PC-3 (cell line): ENCODE measurements at places on chromosomes 12 and 14.

GRCh38 chr12:83040339-83040738 is 353.6 kb downstream of the TMTC2 start:
- DNase-seq: no peak

DNA sequence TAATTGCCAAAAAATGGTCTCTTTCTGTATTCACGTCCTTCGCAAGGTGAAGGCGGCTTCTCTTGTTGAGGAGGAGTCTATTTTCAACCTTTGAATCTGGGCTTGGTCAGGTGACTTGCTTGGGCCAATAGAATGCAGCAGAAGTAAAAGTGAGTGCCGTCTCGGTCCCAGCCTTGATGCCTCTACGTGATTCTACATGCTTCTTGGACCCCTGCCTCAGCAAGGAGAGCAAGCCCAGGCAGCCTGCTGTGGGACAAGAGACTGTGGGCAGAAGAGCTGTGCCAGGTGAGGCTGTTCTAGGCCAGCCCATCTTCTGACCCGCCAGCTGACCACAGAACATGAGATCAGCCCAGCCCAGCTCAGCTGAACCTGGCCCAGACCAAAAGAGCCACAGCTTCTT is 39.1 kb upstream of the CCDC63 start:
- DNase-seq: no peak

GRCh38 chr14:51006324-51006723 is 62.0 kb upstream of the PYGL start:
- no peak for DNase-seq

GRCh38 chr14:77612011-77612620 is 4.3 kb downstream of the SPTLC2 start:
- peak; percentile 52 for DNase-seq

GRCh38 chr12:49092086-49092815 is 2.4 kb downstream of the DHH start:
- peak; percentile 63 for DNase-seq

DNA sequence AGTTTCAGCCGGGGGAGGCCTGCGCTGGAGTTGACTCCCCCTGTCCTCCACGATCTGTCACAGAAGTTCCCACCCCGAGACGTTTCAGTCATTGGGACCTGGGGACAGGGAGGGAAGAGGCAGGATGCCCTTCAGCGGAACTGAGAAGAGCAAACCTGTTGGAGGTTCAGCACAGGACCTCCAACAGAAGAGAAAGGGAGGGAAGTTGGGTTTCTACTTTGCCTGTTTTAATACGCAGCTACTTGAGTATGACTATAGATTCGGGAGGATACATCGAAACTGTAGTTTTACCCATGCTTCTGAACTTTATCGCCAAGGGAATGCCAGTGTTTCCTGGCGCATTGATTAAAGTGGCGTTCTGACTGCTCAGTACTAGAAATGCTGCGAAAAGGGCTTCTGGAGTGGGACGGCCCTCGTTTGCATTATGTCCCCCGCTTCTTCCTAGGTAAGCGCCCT is 2.3 kb upstream of the DUSP6 start:
- no peak for DNase-seq

GRCh38 chr14:63795532-63795931 is 57.3 kb upstream of the SYNE2 start:
- DNase-seq: no peak

DNA sequence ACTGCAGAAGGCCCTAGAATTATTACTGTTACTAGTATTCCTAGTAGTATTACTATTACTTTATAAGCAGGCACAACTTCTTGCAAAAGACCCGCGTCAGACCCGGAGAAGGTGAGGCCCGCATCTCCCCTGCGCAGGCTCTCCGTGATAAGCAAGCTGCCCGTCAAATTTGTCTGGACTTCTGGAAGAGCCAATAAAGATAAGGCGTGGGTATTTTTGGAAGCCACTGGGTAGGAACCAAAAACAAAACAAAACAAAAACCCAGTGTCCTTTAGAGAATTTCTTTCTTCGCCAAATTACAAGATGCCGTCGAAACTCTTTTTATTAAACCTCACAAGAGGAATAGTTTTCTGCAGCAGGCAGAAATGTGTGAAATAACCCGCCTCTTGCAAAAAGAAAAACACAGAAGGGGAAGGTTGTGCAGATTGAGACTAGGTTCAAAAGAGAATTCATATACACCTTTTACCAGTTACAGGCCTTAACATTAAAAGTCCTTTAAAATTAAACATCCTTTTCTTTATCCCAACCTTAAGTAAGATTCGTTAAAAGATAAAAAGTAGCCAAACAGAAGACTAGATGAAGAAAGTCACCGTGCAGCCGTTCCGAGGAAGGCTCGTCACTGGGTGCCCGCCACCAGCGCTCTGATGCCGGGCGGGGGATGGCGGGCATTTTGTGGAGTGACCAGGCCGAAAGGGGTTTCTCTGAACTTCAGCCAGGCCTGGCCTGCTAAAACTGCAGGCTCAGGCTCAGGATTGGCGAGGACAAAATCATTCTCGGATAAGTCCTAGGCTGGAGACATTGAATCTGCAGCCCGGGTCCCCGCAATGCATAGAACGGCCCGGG is 1.6 kb downstream of the TBX5 start:
- DNase-seq: no peak

GRCh38 chr12:75818863-75819262 is 212.7 kb downstream of the PHLDA1 start:
- no peak for DNase-seq

GRCh38 chr14:71103662-71104484 is 196.6 kb downstream of the PCNX1 start:
- DNase-seq: peak; percentile 78

DNA sequence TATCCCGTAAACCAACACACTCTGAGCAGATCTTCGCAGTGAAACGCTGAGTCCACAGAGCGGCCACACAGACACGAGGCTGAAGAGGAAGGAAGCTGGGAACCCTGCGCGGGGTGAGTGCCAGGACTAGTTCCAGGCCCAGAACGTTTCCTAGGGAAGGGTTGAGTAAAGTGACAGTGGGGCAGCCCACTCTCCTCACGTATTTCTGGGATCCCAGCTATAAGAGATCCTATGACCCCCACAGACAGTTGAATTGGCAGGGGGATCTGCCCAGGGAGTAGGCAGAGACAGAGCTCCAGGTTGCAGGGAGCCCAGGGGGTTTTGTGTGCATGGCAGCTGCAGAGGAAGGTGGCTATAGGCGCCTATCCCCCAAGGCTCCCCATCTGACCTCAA is 51.1 kb downstream of the GTF2A1 start:
- DNase-seq: peak; percentile 15

DNA sequence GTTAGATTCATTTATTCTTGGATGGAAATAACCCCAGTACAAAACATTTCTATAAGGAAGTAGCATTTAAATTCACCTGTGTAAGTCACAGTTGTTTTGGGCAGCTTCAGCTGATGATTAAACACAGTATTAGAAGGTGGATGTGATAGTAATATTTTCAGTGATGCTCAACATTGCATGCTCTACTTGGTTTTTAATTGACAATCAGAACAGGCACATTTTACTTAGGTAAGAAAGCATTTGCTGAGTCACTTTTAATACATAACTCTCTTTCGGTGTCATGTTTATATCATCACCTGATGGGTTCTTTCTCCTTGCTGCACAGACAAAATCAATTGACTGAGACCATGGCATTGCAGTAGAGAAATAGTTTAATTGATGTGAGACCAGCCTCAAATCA is 80.7 kb downstream of the CMAS start:
- DNase-seq: no peak

- DNase-seq: no peak
These were observed 751 bp upstream of the HRK start for GRCh38 chr12:116881877-116882507.

DNA sequence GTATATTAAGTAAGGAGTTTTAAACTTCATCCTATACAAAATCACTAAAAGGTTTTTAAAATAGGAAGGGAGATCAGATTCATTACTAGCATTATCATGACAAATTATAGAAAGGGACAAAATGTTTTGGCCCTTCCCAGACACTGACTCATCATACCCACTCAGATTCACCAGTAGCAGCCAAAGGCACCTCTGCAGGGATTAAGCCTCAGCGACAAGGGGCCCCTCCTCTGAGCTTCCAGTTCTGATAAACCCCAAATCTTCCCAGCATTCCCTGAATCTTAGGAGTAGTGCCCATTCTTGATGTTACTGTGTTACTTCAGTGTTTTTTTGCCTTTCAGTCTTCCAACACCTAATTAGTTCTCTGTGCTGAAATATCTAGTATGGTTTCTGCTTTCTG is 14.5 kb downstream of the KRAS start:
- DNase-seq: no peak

GRCh38 chr12:123952037-123952436 is 20.6 kb downstream of the CCDC92 start:
- DNase-seq: peak; percentile 83

- no peak for DNase-seq
These were observed 4.8 kb downstream of the KITLG start for GRCh38 chr12:88575361-88575970.

DNA sequence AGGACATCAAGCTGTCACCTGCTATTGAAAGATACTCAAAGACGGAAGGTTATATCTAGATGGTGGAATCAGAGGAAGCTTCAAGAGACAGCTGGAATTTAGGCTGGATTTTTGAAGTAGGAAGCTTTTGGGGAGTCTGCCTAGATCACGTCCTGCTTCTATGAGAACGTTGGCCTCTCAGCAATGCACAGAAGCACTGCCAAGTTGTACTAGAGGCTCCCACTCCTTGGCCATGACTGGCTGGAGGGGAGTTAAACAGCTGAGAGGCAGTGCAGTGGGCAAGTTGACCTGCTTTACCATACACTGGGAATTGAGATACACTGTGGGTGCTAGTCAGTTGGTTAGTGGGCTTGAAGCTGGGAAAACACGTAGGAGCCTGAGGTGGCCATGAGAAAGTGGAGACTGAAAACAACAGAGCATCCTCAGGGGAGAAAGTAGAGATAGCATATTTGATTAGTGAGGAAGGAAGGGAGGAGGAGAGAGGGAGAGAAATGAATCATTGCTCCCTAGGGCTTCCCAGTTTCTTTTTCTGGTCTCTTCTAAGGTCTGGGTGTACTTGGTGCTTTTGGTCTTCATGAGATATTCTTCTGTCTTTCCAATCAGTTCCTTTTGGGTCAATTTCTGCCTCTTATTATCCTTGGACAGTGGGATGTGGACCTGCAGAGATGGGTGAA is 110.8 kb downstream of the EMP1 start:
- DNase-seq: no peak

DNA sequence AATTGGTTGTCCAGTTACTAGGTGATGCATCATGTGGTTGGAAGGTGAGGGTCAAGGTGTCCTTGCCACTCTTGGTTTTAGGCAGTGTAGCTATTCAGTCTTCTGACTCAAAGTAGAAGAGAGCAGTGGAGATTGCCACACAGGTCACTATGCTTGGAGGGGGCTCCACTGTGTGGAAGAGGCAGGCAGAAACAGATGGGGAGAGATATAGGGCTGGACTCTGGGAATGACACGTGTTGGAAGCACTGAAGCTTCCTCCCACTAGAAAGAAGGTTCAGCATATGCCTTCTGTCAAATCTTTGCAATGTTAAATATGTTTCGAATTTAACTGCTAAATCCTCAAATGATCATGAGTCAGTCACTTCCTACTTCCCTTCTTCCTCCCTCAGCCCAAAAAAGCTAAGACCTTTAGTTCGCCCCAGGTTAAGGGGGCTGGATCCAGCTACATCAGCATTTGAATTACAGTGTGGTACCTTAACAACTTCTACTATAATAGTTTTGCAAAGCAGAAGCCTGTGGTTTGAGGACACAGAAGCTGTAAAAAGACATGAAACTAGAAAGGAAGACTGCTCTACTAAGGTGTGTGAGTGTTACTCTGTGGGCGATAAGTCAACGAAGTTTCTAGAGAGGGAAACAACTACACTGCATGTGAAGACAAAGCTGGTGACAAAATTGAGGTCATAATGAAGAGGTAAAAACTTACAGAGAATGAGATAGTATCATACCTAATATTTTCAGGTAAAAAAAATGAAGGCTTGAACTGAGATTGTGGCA is 228.0 kb downstream of the NELL2 start:
- DNase-seq: no peak

DNA sequence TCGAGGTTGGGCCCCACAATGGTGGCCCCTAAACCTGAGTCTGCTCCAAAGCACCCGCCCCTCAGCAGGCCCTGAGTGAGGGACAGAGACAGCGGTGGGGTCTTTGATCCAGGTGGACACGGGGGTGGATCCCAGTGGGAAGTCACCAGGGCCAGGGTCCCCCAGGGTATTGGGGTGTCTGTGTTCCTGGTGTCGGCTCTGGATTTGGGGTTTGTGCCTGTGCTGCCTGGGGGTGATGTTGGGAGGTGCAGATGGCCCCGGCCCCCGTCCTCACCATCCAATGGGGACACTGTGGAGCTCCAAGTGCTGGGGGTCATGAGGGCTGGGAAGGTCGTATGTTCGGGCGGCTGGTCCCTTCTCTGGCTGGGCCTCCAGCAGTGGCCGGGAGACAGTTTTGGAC is 354.2 kb downstream of the TMEM121 start:
- DNase-seq: no peak

DNA sequence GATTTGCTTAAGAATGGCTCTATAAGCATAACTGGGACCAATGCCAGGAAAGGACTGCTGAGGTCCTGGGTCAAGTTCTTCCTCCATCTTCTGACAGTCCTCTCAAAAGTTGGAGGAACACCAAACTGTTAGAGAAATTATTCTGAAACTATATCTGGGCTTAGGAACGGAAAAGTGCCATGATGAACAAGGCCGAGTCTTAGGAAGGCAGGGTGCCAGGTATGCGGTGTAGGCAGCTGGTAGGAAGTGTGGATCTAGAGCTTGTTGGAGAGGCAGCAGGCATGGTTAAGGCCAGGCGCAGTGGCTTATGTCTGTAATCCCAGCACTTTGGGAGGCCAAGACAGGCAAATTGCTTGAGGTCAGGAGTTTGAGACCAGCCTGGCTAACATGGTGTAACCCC is 7.7 kb downstream of the GNPTAB start:
- DNase-seq: no peak

- DNase-seq: peak; percentile 53
These were observed 111.9 kb downstream of the LRFN5 start for GRCh38 chr14:41718477-41719166.

GRCh38 chr12:130419116-130419515 is 81.4 kb downstream of the PIWIL1 start:
- DNase-seq: no peak

- peak; percentile 72 for DNase-seq
These were observed 895 bp upstream of the CCDC88C start for GRCh38 chr14:91418387-91419043.

GRCh38 chr12:89424389-89424788 is 72.1 kb upstream of the DUSP6 start:
- DNase-seq: no peak

DNA sequence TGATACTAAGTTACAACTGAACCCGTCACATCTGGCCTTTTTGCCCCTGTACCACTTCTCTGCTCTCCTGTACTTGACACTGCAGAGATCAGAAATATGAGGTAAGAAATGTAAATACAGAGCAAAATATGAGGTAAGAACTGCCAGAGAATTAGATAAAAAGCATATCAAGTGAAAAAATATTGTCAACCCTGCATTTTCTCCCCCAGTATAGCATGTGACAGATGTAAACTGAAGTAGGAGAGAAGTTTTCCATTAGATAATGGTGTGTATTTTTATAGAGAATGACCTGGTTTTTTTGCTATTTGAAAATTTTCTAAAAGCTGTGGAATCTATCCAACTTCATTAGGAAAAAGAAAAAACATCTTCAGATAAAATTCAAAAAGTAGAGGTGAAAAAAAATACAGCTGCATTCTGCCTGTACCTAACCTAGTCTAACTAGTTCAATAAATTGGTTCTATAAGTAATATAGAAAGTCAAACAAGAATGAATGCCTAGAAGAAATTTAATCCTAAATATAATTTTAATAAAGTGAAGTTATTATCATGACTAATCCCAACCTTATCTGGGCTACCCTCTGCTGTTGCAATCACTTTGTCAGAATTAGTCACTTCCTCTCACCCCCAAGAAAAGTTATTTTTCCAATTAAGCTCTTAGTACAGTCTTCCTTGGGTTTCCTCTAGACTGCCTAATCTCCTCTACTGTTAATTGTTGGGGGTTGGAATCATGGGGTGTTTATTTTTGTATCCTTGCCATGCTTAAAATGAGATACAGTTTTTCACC is 210.0 kb downstream of the RASSF9 start:
- peak; percentile 82 for DNase-seq
